Epithelial cell of alveolus of lung (primary cell): ENCODE measurements at places on chromosomes 12 and 14. TPM values are rescaled to one million over a fixed set of nuclear protein-coding genes. Genes with fewer than 3 reads are reported as not detected.

The WDR20 gene
- 11.4 and 22.0 TPM in 2 replicates for total RNA-seq

The GRIP1 gene
- total RNA-seq = 0.13 TPM in 1 of 2 replicates, not detected in the other

The TMTC1 gene
- total RNA-seq = 21.0 and 30.9 TPM in 2 replicates

The KCNA5 gene
- total RNA-seq = not detected in 2 replicates

The TSPAN31 gene
- total RNA-seq = 59.1 and 107 TPM in 2 replicates

The CCDC59 gene
- 32.5 and 50.4 TPM in 2 replicates for total RNA-seq

The TMTC2 gene
- 3.0 and 6.6 TPM in 2 replicates for total RNA-seq

The CRIP2 gene
- total RNA-seq = 117 and 172 TPM in 2 replicates

The MMP14 gene
- 445 and 594 TPM in 2 replicates for total RNA-seq
